ENCODE measurements at places on chromosomes 12 and 14. TPM values are rescaled to one million over a fixed set of nuclear protein-coding genes. Genes with fewer than 3 reads are reported as not detected.

SLC25A47 gene
- total RNA-seq: not detected

KLRG1 gene
- total RNA-seq: not detected

CD69 gene
- total RNA-seq: not detected

SLC39A5 gene
- not detected for total RNA-seq

RFX4 gene
- not detected for total RNA-seq

TCL1B gene
- not detected for total RNA-seq

SCNN1A gene
- total RNA-seq: 91.7 TPM

TMEM120B gene
- total RNA-seq: 4.2 TPM

KCNA1 gene
- not detected for total RNA-seq

MGP gene
- total RNA-seq: not detected

TMEM52B gene
- total RNA-seq: not detected

All from airway epithelial cell (primary cell).